ENCODE measurements at places on chromosomes 5 and 9. TPM values are rescaled to one million over a fixed set of nuclear protein-coding genes. Genes with fewer than 3 reads are reported as not detected.

GRCh38 chr5:111997711-111998110 lies 240.7 kb upstream of the NREP start:
- peak; percentile 100 for ATAC-seq

DNA sequence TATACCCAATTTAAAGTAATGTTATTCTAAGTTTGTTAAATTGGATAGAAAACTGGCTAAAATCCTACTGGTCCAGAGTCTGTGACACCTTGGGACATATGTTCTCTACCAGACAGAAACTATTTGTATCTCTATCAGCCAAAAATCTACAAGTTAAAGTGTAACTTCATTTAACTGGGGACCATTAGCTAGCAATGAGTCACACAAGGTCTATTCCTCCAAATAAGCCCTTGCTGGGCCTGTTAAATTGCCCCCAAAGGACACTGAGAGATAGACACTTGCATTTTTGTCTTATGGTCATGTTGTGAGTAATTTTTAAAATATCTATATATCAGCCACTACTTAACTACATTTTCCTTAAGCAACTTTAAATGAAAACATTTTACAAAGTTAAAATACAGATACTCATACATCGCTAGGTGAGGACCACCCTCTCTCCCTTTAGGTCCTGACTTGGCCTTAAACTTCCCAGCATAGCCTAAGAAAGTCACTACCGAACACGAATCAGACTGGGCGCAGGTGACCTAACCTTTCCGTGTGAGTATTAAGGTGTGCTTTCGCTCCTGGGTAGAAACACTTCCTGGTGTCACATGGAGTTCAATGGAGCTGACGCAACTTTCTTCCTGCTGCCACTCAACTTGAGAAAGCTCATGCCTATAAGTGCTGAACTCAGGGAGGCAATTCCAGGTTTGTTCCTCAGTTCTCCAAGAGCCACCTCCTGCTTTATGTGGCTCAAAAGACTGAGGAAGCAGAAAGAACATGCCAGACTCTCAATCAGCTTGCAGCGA lies 249.1 kb downstream of the DIRAS2 start:
- ATAC-seq = no peak

- ATAC-seq = no peak
Measured at GRCh38 chr5:41413074-41413473, 97.3 kb downstream of the PLCXD3 start.

HSD17B3 gene
- total RNA-seq = 1.3 TPM

ZCCHC10 gene
- 31.6 TPM for total RNA-seq

CLIC3 gene
- not detected for total RNA-seq

PRDM9 gene
- total RNA-seq = 0.58 TPM
